ENCODE measurements at places on chromosomes 7 and 10.
A peak's percentile ranks its signal among the peaks of the same experiment; 100 is the strongest.

DNA sequence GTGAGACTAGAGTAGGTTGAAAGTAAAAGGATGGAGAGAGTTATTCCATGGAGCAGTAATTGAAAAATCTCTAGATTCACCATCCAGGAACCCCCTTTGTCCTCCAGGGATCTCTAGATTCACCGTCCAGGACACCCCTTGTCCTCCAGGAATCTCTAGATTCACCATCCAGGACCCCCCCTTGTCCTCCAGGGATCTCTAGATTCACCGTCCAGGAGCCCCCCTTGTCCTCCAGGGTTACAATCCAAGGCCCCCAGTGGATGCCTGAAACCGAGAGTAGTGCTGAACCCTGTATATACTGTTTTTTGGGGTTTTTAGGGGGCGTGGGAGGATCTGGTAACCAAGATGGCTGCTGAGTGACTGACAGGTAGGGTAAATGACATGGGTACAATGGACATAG lies 38.3 kb upstream of the PPP2R2D start:
- DNase-seq: no peak

DNA sequence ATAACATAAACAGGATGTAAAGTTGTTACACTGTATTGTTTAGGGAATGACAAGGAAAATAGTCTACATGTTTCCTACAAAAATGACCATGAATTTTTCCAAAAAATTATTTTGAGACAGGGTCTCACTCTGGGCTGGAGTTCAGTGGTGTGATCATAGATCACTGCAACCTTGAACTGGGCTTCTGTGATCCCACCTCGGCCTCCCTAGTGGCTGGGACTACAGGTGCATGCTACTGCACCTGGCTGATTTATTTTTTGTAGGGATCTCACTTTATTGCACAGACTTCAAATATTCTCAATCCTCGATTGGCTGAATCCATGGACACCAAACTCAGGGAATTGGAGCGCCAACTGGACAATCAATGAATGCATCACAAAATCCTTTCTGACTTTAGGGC lies 6.6 kb downstream of the CHCHD2 start:
- no peak for DNase-seq

- DNase-seq: no peak
Observed at GRCh38 chr10:62133618-62134017, 135.0 kb downstream of the RTKN2 start.

DNA sequence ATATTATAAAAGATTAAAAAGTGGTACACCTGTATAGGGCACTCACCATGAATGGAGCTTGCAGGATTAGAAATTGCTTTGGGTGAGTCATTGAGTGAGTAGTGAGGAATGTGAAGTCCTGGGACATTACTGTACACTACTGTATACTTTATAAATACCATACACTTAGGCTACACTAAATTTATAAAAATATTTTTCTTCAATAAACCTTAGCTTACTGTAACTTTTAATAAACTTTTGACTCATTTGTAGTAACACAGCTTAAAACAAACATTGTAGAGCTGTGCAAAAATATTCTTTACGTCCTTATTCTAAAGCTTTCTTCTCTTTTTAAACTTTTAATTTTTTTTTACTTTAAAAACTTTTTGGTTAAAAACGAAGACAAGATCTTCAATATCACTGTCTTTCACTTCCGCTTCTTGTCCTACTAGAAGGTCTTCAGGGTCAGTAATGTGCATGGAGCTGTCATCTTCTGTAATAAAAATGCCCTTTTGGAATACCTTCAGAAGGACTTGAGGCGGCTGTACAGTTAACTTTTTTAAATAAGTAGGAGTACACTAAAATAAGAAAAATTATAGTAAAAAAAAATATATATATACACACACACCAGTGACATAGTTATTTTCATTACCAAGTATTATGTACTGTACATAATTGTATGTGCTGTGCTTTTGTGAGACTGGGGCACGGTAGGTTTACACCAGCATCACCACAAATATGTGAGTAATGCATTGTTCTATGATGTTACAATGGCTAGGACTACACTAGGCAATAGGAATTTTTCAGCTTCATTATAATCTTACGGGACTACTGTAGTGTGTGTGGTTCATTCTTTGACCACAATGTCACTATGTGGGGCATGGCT lies 3.5 kb downstream of the STK31 start:
- peak; percentile 10 for DNase-seq

DNA sequence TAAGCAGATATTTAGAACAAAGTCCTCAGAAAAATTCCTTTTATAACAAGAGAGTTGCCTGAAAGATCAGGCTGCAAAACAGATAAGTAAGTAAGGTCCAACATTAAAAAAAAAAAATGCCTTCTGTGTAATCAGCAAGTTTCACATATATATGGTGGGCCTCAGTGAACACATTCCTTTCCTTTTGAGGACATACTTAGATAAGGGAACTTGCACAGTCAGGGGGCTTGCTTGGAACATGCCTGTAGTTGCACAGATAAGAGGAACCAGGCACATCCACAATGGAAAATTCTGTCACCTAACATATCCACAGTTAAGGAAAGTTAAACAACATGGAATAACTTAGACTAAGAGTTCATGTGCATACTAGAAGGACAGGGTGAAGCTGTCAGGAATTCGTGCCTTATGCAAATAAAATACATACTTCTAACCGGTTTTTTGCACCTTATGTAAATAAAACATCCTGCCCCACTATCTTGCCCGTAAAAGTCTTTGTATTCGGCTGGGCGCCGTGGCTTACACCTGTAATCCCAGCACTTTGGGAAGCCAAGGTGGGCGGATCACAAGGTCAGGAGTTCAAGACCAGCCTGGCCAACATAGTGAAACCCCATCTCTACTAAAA lies 257.3 kb downstream of the ZNF33B start:
- no peak for DNase-seq

DNA sequence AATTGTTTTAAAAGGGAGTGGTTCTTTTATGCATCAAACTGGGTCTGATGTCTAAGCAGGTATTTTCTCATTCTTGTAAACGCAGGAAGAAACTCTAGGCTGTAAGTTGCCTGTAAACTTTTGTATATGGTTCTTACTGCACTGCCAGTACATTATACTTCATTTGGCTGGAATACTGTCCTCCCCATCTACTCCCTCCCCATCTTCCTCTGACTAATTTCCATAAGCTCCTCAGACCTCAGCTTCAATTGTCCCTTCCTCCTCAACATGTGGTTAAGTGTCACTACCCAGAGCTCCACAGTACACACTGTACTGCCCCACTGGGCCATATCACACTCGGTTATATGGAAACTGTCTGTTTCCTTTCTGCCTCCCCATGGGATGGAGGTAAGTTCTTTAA lies 161.4 kb upstream of the MDFIC start:
- DNase-seq: no peak

Data from fibroblast of villous mesenchyme (primary cell).